DMS53 (cell line): ENCODE measurements at places on chromosomes 5 and 9.
A peak's percentile ranks its signal among the peaks of the same experiment; 100 is the strongest.

DNA sequence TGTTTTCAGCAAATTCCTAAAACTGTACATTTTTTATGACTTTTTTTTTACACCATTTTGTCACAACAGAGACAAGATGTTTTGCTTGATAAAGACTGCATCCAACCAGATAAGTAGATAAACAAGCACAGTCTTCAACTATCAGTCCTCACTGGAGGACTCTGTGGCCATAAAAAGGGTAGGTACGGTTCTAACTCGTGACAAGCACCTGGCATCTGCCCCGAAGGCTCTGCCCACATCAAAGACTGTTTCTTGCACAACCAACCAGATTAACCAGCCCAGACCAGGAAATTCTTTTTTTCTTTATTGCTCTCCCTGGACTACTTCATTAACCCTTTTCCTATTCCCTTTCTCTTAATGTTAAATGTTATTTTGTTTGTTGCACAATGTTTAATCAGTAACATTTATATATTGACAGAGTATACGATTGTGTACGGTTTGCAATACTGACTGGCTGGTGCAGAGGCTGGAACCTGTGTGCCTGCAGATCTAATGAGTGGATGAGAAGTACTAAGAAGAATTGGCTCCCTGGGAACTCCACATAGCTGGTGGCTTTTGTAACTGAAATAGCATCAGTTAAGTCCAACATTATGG, 74.1 kb downstream of the SERINC5 start:
- DNase-seq: peak; percentile 82

DNA sequence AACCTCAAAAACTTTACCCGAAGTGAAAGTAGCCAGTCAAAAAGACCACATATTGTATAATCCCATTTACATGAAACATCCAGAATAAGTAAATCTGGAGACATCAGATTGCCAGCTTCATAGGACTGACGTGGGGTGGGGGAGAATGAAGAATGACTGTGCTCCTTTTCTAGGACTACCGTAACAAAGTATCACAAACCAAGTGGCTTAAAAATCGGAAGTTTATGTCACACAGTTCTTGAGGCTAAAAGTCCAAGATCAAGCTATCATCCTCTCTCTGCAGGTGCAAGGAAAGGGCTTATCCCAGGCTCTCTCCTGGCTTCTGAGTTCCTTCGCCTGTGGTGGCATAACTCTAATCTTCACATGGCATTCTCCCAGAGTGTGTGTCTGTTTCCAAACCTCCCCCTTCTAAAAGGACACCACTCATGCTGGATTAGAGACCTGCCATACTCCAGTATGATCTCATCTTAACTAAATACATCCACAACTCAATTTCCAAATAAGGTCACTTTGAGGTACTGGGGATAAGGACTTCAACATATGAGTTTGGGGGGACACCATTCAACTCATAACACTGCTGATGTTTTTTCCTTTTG, 25.5 kb downstream of the ADAM19 start:
- DNase-seq: peak; percentile 48

GRCh38 chr9:129779560-129780190, 23.3 kb upstream of the TOR1B start:
- DNase-seq: no peak

DNA sequence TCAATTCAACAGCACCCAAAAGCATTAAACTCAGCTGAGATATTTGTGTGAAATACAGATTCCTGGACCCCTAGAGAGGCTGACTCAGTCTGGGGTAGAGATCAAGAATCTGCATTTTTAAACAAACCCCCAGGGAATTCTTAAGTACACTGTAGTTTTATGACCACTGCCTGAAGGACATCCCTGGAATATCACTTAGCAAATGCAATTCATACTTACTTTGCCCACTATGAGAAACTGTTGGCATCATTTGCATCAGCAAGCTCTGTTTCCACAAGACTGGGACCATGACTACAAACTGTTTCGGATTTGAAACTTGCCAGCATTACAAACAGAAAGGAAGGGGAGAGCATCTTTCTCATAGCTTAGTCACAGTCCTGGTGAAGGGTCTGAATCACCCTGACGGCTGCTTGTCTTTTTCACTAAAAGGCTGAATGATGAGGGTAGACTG, 63.7 kb downstream of the MLLT3 start:
- peak; percentile 5 for DNase-seq

- no peak for DNase-seq
These were observed 27.3 kb upstream of the EDIL3 start for GRCh38 chr5:84411832-84412605.

DNA sequence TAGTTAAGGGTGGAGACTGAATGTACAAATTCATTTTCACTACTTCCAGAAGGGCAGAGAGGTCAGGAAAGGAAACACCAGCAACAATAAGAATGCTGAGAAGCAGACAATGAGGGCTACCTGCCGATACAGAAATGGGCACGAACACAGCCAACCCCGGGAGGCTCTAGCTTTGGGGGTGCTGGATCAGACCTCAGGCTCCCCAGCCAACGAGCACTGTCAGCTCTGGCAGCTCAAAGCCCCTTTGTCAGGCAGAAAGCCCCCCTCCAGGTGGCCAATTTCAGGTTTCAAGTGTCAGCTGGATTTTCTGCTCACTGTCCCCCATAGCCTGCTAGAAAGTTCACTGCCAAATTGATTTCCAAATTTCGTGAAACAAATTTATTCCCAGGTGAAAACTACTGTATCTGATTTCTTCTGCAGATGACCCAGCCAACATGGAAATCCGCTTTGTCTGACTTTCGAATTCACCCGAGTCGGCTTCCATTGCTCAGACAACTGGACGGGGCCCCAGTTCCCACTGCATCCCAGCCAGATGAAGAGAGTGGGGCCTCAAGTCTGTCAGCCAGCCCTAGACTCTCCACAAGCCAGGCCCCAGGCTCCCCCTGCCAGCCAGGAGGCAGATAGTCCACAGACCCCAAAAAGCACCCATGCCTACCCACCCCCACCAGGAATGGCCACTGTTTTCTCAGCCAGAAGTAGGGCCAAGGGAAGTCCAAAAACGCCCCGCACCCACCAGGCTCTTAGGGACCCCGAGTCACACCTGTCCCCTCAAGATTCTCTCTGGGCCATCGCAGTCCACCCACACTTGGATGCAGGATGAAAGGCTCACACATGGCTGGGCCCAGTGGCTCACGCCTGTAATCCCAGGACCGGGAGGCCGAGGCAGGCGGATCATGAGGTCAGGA, 96.5 kb upstream of the PHYKPL start:
- DNase-seq: no peak

DNA sequence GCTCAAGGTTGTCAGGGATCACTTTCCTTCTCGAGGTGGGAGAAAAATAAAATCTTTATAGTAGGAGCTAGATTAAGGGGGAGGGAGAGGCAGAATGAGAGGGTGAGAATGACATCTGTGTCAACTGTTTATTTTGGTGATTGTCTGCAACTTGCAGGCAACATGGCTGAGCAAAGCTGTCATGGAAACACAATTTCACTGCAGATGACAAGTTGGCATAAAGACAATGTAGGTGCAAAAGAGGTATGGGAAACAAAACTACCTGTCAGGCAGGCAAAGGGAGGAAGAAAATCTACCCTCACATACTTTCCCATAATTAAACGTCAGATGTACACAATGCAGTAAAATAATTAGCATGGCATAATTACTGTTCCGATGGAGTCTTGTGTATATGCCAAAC, 167.4 kb downstream of the SLIT3 start:
- DNase-seq: no peak

GRCh38 chr5:137619191-137619870, 116.6 kb downstream of the KLHL3 start:
- DNase-seq: peak; percentile 18

GRCh38 chr5:8895599-8895998, 650.3 kb downstream of the SEMA5A start:
- no peak for DNase-seq

DNA sequence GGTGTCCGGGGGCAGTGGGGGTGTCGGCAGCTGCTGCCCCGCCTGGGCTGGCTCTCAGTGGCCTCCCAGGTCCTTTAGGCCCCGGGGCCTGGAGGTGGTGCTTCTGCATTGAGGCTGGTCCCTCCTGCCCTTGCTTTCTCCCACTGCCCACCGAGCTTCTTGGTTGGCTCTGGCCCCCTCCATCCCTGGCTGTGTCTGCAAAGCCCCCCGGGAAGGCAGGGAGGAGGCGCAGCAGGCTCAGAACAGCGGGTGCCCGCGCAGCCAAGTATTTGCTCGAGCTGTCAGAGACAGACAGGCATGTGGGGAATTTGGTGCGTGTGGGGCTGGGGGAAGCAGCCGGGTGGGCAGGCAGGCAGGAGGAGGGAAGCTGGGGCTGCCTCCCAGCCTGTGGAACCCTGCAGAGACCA, 11.5 kb downstream of the CXXC5 start:
- DNase-seq: no peak

DNA sequence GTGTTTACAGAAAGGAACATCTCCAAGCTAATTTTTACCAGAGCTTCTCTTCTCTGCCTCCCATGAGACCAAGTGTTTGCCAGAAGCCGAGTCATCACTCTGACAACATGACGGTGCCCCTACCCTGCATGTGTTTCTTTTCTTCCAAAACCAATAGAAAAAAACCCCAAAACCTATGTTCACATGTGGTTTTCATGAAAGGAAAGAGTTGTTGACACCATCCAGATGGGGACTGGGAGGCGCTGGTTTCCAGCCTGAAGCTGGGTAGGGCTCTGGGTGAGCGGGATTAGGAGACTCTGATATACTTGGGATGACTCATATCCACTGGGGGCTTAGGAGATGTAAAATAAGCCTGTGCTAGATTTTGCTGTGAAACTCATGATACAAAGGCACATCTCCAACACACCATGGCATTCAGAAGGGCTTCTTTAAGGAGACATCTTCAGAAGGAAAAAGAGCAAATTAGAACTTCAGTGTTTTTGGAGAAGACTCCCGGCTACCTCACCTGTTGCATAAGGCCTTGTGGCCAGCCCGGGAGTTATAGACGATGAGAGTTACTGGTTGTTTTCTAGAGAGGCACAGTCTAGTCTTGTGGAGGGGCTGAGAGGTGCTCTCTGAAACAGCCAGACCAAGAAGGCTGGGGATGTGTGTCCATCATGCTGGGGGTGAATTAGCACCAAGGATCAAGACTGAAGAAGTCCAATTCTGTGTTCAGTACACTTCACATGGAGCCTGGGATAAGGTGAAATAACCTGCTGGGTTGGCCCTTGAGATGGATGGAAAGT, 108.9 kb upstream of the LHFPL2 start:
- DNase-seq: peak; percentile 42

- DNase-seq: no peak
These were observed 37.6 kb downstream of the RHOBTB3 start for GRCh38 chr5:95768731-95769130.

DNA sequence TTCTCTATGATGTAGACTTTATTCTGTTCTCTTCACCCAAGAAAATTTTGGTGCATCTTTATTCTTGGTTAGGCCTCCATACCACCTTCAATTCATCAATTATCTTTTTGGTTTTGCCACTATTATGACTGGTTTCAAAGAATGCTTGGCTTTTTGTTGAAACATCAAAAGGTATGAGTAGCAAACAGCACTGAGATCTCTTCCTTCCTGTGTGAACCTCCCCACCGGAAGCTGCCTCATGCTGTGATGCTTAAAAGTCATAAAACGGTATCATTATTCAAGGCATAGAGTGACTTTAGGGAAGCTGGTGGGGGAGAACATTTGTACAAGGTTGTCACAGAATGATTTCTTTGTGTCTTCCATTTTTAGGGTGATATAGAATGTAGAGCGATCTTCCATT, 70.6 kb downstream of the IQGAP2 start:
- no peak for DNase-seq

GRCh38 chr5:142245786-142246185, 79.0 kb downstream of the SPRY4 start:
- no peak for DNase-seq

DNA sequence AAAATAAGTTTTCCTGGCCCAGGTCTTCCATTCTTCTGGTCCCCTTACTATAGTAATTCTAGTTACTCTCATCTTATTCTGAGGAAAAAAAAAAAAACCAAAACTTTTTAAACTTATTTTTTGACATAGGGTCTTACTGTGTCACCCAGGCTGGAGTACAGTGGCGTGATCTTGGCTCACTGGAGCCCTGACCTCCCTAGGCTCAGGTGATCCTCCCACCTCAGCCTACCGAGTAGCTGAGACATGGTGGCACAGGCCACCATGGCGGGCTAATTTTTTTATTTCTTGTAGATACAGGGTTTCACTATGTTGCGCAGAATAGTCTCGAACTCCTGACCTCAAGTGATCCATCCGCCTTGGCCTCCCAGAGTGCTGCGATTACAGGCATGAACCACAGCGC, 38.4 kb downstream of the SNAPC3 start:
- DNase-seq: no peak

DNA sequence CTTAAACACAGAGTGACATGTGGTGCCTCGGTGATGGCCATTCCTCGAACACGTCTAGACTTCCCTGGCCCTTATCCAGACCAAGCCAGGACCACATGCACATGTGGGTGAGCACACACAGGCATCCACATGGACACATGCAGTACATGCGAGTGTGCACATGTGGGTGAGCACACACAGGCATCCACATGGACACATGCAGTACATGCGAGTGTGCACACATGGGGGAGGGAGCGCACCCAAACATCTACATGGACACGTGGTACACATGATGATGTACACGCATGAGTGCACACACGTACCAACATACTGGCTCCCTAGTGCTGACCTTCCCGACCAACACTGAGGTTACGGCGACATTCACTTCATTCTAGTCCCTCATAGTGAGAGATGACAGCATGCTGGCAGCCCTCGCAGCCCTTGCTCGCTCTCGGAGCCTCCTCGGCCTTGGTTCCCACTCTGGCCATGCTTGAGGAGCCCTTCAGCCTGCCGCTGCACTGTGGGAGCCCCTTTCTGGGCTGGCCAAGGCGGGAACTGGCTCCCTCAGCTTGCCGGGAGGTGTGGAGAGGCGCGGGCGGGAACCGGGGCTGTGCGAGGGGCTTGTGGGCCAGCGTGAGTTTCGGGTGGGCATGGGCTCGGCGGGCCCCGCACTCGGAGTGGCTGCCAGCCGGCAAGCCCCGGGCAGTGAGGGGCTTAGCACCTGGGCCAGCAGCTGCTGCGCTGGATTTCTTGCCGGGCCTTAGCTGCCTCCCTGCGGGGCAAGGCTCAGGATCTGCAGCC, 186.8 kb downstream of the HSPA4 start:
- no peak for DNase-seq

- DNase-seq: no peak
These were observed 72.7 kb upstream of the IER5L start for GRCh38 chr9:129250786-129251185.

GRCh38 chr5:120463991-120464626, at the start of gene PRR16:
TSS of gene PRR16 (plus strand) at chr5:120464300.
- DNase-seq: peak; percentile 86

DNA sequence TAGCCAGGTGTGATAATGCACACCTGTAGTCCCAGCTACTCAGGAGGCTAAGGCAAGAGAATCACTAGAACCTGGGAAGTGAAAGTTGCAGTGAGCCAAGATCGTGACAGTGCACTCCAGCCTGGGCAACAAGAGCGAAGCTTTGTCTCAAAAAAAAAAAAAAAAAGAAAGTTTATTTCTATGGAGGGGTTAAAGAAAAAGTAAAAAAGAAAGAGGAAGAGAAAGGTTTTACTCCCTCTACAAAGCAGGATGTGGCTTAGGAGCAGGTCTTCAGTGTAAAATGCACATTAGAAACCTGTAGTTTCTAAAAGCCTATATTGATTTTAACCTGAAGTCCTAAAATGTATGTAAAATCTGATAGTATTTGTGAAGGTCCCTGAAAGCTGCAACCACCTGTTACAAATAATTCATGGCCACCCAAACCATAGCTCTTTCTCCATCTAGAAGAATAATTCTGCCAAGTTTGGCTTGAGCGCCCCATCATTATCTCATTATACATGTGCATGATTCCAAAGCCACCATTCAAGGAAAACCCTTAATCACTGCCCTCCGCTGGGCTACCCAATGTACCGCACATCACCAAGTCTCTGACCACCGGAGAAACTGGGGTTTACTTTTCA, 3.4 kb downstream of the FNBP1 start:
- DNase-seq: no peak

GRCh38 chr5:72588640-72589039, 81.4 kb upstream of the ZNF366 start:
- no peak for DNase-seq
